ENCODE measurements at places on chromosomes 11 and 22. TPM values are rescaled to one million over a fixed set of nuclear protein-coding genes. Genes with fewer than 3 reads are reported as not detected.

The CDC42EP1 gene
- polyA plus RNA-seq: not detected

The P2RX3 gene
- not detected for polyA plus RNA-seq

The C11orf71 gene
- 12.8 TPM for polyA plus RNA-seq

The TMEM134 gene
- polyA plus RNA-seq: 152 TPM

The TREH gene
- polyA plus RNA-seq: not detected

The CCDC157 gene
- polyA plus RNA-seq: 0.38 TPM

The TIMP3 gene
- not detected for polyA plus RNA-seq

The CCDC15 gene
- polyA plus RNA-seq: 0.48 TPM

The MRGPRX4 gene
- not detected for polyA plus RNA-seq

The CRYBA4 gene
- polyA plus RNA-seq: not detected

GRCh38 chr11:118537409-118537980 is 6.5 kb downstream of the TMEM25 start:
- no peaks in the 10 kb centered on the region for H3K27me3 ChIP-seq
- H3K27ac ChIP-seq: no peak overlapping the region
- H3K36me3 ChIP-seq: no peaks in the 10 kb centered on the region
- no peak overlapping the region for H3K4me3 ChIP-seq

DNA sequence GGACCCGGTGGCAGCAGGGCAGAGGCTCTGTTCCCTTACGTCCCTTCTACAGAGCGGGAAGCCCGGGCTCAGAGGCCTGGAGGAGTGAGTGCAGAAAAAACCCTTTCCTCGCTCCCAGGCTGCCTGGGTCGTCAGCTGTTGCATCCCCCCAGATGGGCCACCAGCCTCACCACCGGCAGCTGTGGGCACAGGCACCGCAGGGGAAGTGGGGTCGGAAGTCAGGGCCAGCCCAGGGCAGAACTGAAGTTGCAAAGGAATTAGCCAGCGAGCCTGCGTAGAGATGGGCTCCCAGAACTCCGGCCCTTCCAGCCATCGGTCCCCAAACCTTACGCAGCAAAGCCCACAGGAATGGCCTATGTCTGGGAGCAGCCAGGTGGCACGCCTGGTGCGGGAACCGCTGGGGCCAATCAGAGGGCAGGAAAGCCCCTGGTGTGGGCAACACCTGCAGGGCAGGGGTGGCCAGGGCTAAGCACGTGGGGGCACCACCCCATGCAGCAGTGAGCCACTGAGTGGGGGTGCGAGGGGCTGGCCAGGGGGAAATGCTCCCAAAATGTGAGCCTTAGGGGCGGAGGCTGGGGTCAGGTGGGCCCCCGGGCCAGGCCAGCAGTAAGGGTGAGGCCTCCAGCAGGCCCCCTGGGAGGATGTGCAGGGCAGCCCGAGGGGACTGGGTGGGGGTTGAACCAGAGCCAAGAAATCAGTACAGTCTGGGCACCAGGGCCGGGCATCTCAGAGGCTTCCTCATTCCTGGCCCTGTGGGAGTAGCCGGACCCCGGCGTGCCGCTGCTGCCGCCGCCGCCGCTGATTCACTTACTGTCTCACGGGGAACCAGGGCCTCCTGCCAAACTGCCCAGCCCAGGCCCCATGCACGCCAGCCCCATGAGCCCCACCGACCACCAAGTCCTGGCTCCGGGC is 58.2 kb downstream of the WNT7B start:
- H3K27me3 ChIP-seq: no peaks in the 10 kb centered on the region
- H3K27ac ChIP-seq: no peak overlapping the region
- no peaks in the 10 kb centered on the region for H3K4me1 ChIP-seq
- no peak overlapping the region for H3K4me3 ChIP-seq
- DNase-seq: no peak

DNA sequence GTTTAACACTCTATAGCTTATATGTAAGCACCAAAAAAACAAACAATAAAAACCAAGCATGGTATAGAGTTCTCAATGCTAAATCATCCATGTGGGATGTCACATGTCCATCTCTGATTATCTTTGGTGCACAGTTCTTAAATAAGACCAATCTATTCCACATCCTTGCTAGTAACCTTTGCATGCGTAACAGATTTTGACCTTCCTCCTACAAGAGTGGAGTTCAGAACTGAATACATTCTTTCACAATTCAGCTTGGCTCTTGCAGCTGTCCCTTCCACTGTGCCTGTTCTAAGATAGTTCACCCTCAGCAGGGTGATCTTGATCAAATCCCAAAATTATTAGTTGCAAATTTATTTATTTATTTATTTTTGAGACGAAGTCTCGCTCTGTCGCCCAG is 21.1 kb downstream of the PRR14L start:
- H3K27ac ChIP-seq: no peak overlapping the region
- no peak for DNase-seq
- no peak overlapping the region for H3K4me3 ChIP-seq
- H3K36me3 ChIP-seq: peaks cover 5% of the 10 kb centered on the region
- H3K27me3 ChIP-seq: no peaks in the 10 kb centered on the region
- H3K4me1 ChIP-seq: no peaks in the 10 kb centered on the region

DNA sequence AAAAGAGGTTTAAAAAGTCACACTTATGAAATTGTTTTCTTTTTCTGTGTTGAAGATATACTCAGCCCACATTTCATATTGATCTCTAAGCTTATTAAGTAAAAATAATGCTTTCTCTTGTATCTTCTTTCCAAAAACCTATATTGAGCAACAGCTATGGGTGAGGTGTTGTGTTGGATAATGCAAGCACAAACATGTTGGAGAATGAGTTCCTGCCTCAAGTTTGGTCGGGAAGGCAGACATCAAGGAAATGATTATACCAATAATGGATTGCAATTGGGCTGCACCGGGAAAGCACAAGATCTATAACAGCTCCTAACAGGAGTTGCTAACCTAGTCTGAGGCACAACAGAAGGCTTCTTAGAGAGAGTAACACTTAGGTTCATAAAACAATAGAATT is 308.9 kb upstream of the MPPED2 start:
- H3K4me3 ChIP-seq: no peak overlapping the region
- DNase-seq: no peak
- no peak overlapping the region for H3K27ac ChIP-seq
- no peaks in the 10 kb centered on the region for H3K4me1 ChIP-seq
- H3K36me3 ChIP-seq: no peaks in the 10 kb centered on the region

GRCh38 chr11:3747704-3748103 is 49.6 kb downstream of the NUP98 start:
- H3K27me3 ChIP-seq: no peaks in the 10 kb centered on the region
- H3K4me1 ChIP-seq: no peaks in the 10 kb centered on the region
- H3K36me3 ChIP-seq: peaks cover 46% of the 10 kb centered on the region
- no peak overlapping the region for H3K27ac ChIP-seq
- DNase-seq: no peak
- no peak overlapping the region for H3K4me3 ChIP-seq

GRCh38 chr22:50292643-50293440 is 14.6 kb downstream of the PLXNB2 start:
- H3K27me3 ChIP-seq: peaks cover 5% of the 10 kb centered on the region
- H3K4me3 ChIP-seq: no peak overlapping the region
- no peaks in the 10 kb centered on the region for H3K4me1 ChIP-seq
- no peak for DNase-seq
- H3K27ac ChIP-seq: no peak overlapping the region

GRCh38 chr11:69674267-69674885 is 777 bp downstream of the LTO1 start:
- H3K4me1 ChIP-seq: peaks cover 42% of the 10 kb centered on the region
- DNase-seq: no peak
- H3K27me3 ChIP-seq: no peaks in the 10 kb centered on the region
- peak overlapping the region; percentile 59 for H3K4me3 ChIP-seq

GRCh38 chr11:127993788-127994187 is 593.6 kb downstream of the ETS1 start:
- DNase-seq: no peak
- no peaks in the 10 kb centered on the region for H3K4me1 ChIP-seq
- H3K27ac ChIP-seq: no peak overlapping the region
- no peak overlapping the region for H3K4me3 ChIP-seq
- H3K36me3 ChIP-seq: no peaks in the 10 kb centered on the region

GRCh38 chr11:71955898-71956456 is 27.1 kb downstream of the RNF121 start:
- no peak overlapping the region for H3K27ac ChIP-seq
- H3K27me3 ChIP-seq: no peaks in the 10 kb centered on the region
- no peak for DNase-seq
- H3K4me1 ChIP-seq: no peaks in the 10 kb centered on the region
- H3K36me3 ChIP-seq: peaks cover 9% of the 10 kb centered on the region

- DNase-seq: no peak
- H3K4me1 ChIP-seq: peaks cover 6% of the 10 kb centered on the region
- peaks cover 35% of the 10 kb centered on the region for H3K36me3 ChIP-seq
- no peak overlapping the region for H3K4me3 ChIP-seq
- H3K27ac ChIP-seq: no peak overlapping the region
These were observed 68.3 kb downstream of the SPECC1L start for GRCh38 chr22:24338726-24339451.

DNA sequence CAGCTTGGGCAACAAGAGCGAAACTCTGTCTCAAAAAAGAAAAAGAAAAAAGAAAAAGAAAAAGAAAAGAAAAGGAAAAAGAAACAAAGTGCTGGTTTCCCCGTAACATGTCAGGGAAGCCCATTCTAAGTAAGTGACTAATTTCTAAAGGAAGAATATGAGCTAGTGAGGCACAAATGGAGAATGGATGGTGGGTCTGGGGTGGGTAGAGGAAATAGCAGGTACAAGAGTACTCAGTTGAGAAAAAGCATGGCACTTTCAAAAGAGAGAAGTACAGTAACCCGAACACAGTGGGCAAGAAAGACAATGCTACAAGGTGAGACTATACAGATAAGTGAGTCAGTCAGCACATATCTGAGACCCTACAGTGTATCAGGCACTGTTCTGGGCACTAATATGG is 4.5 kb downstream of the MAJIN start:
- no peak for DNase-seq
- H3K36me3 ChIP-seq: no peaks in the 10 kb centered on the region
- H3K4me1 ChIP-seq: peaks cover 10% of the 10 kb centered on the region
- no peaks in the 10 kb centered on the region for H3K27me3 ChIP-seq

DNA sequence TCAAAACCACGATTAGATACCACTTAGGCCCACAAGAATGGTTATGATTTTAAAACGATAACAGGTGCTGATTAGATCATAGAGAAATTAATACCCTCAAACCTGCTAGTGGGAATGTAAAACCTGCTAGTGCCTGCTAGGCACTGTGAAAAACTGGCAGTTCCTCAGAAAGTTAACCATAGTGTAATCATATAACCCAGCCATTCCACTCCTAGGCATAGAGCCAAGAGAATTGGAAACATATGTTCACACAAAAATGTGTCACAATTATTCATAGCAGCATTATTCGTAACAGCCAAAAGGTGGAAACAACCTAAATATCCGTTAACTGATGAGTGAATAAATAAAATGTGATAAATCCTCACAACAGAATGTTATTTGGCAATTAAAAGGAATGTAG is 122.2 kb upstream of the SYN3 start:
- no peak for DNase-seq
- no peaks in the 10 kb centered on the region for H3K4me1 ChIP-seq
- no peaks in the 10 kb centered on the region for H3K36me3 ChIP-seq
- H3K27me3 ChIP-seq: no peaks in the 10 kb centered on the region

DNA sequence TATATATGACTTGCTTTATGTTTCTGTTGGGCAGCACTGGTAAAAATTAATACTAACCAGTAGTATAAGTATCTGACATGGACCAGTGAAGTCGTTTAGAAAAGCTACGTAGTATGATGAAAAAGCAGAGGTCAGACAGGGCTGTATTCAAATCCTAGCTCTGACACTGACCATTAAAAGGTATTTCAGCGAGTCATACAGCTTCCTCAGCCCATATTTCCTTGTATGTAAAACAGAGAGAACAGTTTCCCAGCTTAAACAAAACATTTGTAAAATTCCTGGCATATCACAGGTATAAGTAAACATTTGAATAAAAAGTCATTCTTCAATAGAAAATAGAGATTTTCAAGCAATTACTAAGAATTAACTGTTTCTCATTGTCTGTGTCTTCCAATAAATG is 4.2 kb downstream of the NOX4 start:
- H3K27ac ChIP-seq: no peak overlapping the region
- H3K27me3 ChIP-seq: no peaks in the 10 kb centered on the region
- no peaks in the 10 kb centered on the region for H3K4me1 ChIP-seq
- H3K4me3 ChIP-seq: no peak overlapping the region
- DNase-seq: no peak
- no peaks in the 10 kb centered on the region for H3K36me3 ChIP-seq

- H3K27me3 ChIP-seq: no peaks in the 10 kb centered on the region
- DNase-seq: peak; percentile 45
- no peaks in the 10 kb centered on the region for H3K36me3 ChIP-seq
- no peak overlapping the region for H3K4me3 ChIP-seq
- H3K27ac ChIP-seq: no peak overlapping the region
These were observed 56.0 kb downstream of the GLYATL2 start for GRCh38 chr11:58788355-58789023.
